ENCODE measurements at places on chromosomes 11 and 22.

DNA sequence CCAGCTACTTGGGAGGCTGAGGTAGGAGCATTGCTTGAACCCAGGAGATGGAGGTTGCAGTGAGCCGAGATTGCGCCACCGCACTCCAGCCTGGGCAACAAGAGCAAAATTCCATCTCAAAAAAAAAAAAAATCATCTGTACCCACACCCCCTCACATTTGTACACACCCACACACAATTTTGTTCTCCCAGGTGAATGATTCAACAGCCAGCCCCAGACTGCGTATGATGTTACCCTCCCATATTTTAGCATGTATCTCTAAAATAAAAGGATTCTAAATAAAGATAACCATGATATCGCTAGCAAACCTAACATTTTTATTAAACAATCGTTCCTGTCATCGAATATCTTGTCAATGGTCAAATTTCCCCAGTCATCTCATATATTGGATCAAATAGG, 65.8 kb downstream of the BRD1 start:
- DNase-seq: no peak

GRCh38 chr22:24507716-24508115, 12.6 kb downstream of the UPB1 start:
- no peak for DNase-seq

GRCh38 chr11:46521961-46522681, 71.7 kb downstream of the AMBRA1 start:
- DNase-seq: no peak

- no peak for DNase-seq
Observed at GRCh38 chr11:30216534-30216933, 14.3 kb upstream of the FSHB start.
